Activated CD8-positive, alpha-beta memory T cell treated with anti-CD3 and anti-CD28 coated beads for 4 hours (primary cell): ENCODE measurements at places on chromosomes 5 and 9.

DNA sequence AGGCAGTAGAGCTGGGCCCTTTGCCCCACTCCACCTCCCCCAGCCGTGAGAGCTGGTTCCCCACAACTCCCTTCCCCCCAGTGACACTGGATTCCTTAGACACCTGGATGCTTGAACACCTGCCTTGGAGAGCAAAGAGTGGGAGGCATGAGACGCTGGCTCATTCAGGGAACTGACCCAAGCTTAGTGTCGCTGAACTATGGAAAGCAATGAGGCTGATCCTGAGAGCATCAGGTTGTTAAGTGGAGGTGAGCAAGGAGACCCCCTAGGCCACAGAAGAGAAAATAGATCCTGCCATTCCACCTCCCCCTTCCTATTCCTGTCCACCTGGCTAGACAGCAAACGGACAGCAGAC lies 2.0 kb downstream of the CCL19 start:
- DNase-seq = no peak

- no peak for DNase-seq
Observed at GRCh38 chr5:88691230-88691582, 191.8 kb downstream of the MEF2C start.

GRCh38 chr5:98787131-98787719 lies 13.8 kb downstream of the RGMB start:
- DNase-seq = no peak

GRCh38 chr5:76413746-76414145 lies 10.7 kb downstream of the IQGAP2 start:
- DNase-seq = no peak

GRCh38 chr5:99614888-99615287 lies 686.1 kb upstream of the CHD1 start:
- DNase-seq = no peak

- no peak for DNase-seq
Observed at GRCh38 chr5:113357696-113358476, 76.9 kb downstream of the TSSK1B start.
